ENCODE measurements at places on chromosomes 6 and 20. TPM values are rescaled to one million over a fixed set of nuclear protein-coding genes. Genes with fewer than 3 reads are reported as not detected.

DNA sequence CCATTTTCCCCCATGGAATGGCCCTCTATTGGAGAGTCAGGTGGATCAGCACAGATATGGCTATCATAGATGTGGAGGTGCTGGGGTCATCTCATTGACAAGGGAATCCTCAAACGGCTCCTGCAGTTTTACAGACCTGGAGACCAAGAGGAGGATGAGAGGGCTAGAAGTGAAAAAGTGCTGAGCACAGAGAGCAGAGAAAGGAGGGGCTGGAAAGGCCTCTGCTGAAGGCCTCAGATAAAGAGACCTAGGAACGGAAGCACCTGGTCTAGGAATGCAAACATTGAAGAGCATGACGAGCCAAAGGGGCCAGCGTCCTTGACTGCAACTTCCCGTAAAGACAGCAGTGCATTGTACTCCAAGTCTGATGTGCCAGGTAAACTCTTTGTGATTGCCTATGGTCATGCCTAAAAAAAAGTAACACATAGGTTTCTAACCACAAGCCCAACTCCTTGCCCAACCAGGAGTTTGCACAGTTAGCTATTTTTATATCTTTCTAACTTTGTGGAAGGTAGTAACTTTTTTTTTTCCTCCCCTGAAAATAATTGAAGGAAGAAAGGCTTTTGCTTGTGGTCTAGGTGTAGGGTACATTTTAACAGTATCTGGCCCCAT, 15.2 kb downstream of the RSPH4A start:
- no peak overlapping the region for H3K4me3 ChIP-seq
- H3K27ac ChIP-seq = peak overlapping the region; percentile 40
- no peaks in the 10 kb centered on the region for H3K36me3 ChIP-seq
- no peaks in the 10 kb centered on the region for H3K27me3 ChIP-seq

Gene SMIM28
- not detected for total RNA-seq

DNA sequence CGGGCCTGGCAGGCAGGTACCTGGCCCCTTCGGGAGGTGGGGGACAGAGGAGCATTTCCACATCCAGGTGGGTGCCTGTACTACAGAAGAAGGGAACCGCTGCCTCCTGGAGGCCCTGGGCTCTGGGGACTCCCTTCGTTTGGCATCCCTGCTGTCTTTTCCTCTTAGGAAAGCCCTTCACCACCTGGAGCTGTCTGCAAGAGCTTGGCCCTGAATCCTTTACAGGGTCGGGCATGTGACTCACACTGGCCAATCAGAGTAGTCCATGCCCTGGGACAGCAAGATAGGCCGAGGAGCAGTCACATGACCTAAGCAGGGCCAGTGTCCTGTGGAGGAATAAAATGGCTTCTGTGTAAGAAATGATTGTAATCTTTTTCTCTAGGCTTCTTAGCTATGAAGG, 224.9 kb downstream of the ANKRD60 start:
- H3K36me3 ChIP-seq = no peaks in the 10 kb centered on the region
- H3K27me3 ChIP-seq = no peaks in the 10 kb centered on the region
- DNase-seq = no peak
- H3K4me1 ChIP-seq = peaks cover 33% of the 10 kb centered on the region

DNA sequence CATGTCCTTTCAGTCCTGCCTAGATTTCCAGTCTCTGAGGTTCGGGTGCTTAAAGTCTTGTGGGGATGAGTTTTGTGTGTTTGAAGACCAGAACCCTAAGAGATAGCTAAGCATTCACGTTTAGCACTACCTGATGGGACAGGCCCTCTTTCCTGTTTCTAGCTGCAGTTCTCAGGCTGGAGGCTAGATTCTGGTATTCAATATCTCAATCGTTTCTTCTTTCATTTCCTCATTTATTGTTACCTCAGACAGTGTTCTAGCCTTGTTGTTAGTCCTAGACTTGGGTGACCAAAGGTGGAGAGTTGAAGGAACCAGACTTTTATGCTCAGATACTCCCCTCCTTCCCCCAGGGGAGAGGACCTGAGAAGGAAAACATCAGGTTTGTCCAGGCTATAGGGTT, 16.8 kb downstream of the CEP250 start:
- no peak overlapping the region for H3K4me3 ChIP-seq
- DNase-seq = no peak
- no peak overlapping the region for H3K27ac ChIP-seq

Gene SLC13A3
- 3.4 TPM for total RNA-seq

Gene TCP11
- not detected for total RNA-seq

Gene FGD2
- 10.1 TPM for total RNA-seq

DNA sequence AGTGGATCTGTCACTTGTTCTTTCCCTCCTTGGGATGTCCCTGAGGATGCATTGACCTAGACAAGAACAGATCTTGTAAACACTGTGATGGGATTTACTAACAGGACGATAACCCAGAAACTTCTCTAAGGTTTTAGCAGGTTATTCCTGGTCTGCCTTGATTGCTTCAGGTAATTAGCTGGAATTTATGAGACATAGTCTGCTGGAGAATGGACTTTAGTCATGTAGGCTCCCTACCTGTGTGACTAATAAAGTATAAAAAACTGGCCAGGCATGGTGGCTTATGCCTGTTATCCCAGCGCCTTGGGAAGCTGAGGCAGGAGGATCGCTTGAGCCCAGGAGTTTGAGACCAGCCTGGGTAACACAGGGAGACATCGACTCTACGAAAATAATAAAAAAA, 96.1 kb downstream of the PAK5 start:
- no peak overlapping the region for H3K4me3 ChIP-seq
- DNase-seq = no peak
- H3K27ac ChIP-seq = no peak overlapping the region
- no peaks in the 10 kb centered on the region for H3K4me1 ChIP-seq

DNA sequence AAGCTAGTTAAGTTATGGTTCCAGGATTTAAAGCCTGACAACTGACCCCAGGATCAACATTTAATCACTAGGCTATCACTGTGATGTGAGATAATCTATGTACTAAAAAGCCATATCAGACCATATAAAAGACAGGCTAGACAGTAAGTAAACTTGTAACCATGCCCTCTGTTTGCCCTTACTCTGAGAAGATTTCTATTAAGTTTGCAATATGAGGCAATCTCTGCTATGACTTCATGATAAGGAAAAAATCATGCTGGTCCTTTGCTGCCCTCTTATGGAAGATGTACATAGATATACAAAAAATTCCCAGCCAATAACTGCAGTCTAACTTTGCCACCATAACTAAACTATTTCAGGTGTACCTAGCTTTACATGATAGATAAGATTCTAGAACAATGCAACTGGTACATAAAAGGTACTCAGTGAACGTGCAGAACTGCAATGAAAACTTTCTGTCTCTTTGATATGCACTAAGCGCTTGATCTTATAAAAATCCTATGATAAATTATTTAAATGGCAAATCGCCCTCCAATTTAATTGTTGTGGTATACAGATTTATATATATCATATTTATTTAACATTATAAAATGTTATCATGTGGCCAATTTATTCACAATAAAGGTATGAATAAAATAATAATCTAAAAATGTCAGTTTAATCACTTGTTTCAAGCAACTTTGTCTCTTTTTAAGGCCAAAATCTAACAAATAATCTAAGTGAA, 70.5 kb downstream of the FAM217A start:
- DNase-seq = peak; percentile 31
- H3K4me1 ChIP-seq = peaks cover 13% of the 10 kb centered on the region
- no peak overlapping the region for H3K4me3 ChIP-seq
- H3K27me3 ChIP-seq = no peaks in the 10 kb centered on the region
- H3K36me3 ChIP-seq = no peaks in the 10 kb centered on the region

Gene CLPSL2
- not detected for total RNA-seq

GRCh38 chr20:32641464-32641863, 32.3 kb downstream of the C20orf203 start:
- H3K27me3 ChIP-seq = no peaks in the 10 kb centered on the region
- no peak overlapping the region for H3K4me3 ChIP-seq

DNA sequence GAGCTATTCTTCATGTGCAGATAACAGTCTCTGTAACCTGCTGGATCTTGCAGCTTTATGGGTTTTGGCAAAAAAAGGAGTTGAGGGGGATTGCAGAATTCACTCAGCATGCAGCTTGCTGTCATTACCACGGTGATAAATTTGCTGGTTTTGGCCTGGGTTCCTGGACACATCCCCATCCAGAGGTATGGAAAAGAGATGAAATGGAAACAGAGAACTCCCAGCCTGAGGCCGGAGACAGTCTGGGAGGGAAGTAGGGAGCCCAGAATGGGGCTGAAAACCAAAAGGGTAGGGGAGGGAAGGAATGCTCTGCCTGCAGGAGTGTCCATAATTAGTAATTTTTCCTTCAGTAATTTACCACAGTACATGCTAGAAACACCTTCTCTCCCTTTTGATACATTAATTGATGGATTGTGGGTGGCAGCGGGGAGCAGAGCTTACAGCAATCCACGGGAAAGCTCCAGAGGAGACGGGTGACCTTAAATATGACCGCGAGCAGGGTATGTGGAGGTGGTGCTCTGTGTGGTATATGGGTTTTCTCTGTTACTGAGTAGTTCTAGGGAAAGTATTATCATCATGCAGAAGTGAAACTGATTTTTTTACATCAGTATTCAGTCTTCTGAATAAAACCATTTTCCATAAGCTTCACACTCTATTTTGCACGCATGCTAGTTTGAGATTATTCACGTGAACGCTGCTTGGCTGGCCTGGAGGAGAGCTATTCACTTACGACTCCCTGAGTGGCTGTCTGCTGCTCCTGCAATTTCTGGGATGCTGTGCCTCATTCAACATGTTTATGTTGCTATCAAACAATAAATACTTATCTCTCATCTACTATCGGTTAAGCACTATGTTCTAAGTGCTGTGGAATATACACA, 66.3 kb upstream of the KCNK16 start:
- no peaks in the 10 kb centered on the region for H3K4me1 ChIP-seq
- H3K36me3 ChIP-seq = no peaks in the 10 kb centered on the region
- no peaks in the 10 kb centered on the region for H3K27me3 ChIP-seq
- no peak for DNase-seq
- H3K4me3 ChIP-seq = no peak overlapping the region

- H3K4me3 ChIP-seq = peak overlapping the region; percentile 93
- peak overlapping the region; percentile 87 for H3K27ac ChIP-seq
- H3K27me3 ChIP-seq = no peaks in the 10 kb centered on the region
- H3K4me1 ChIP-seq = peaks cover 29% of the 10 kb centered on the region
- peaks cover 3% of the 10 kb centered on the region for H3K36me3 ChIP-seq
- no peak for DNase-seq
These were observed 508 bp downstream of the NOP56 start for GRCh38 chr20:2652724-2653555.

GRCh38 chr6:39428816-39429215, 106.3 kb upstream of the KCNK16 start:
- no peaks in the 10 kb centered on the region for H3K4me1 ChIP-seq
- no peaks in the 10 kb centered on the region for H3K36me3 ChIP-seq
- H3K27me3 ChIP-seq = no peaks in the 10 kb centered on the region

GRCh38 chr6:16816891-16817290, 55.6 kb upstream of the ATXN1 start:
- no peak for DNase-seq
- peaks cover 18% of the 10 kb centered on the region for H3K4me1 ChIP-seq
- no peaks in the 10 kb centered on the region for H3K36me3 ChIP-seq
- H3K27me3 ChIP-seq = no peaks in the 10 kb centered on the region
- H3K27ac ChIP-seq = no peak overlapping the region

- H3K4me1 ChIP-seq = no peaks in the 10 kb centered on the region
- no peak overlapping the region for H3K4me3 ChIP-seq
- no peak for DNase-seq
- H3K27me3 ChIP-seq = no peaks in the 10 kb centered on the region
These were observed 205.4 kb downstream of the TPBG start for GRCh38 chr6:82569022-82569421.

GRCh38 chr6:11491596-11492463, 45.7 kb upstream of the TMEM170B start:
- no peaks in the 10 kb centered on the region for H3K27me3 ChIP-seq
- no peak for DNase-seq
- no peaks in the 10 kb centered on the region for H3K36me3 ChIP-seq
- no peaks in the 10 kb centered on the region for H3K4me1 ChIP-seq

DNA sequence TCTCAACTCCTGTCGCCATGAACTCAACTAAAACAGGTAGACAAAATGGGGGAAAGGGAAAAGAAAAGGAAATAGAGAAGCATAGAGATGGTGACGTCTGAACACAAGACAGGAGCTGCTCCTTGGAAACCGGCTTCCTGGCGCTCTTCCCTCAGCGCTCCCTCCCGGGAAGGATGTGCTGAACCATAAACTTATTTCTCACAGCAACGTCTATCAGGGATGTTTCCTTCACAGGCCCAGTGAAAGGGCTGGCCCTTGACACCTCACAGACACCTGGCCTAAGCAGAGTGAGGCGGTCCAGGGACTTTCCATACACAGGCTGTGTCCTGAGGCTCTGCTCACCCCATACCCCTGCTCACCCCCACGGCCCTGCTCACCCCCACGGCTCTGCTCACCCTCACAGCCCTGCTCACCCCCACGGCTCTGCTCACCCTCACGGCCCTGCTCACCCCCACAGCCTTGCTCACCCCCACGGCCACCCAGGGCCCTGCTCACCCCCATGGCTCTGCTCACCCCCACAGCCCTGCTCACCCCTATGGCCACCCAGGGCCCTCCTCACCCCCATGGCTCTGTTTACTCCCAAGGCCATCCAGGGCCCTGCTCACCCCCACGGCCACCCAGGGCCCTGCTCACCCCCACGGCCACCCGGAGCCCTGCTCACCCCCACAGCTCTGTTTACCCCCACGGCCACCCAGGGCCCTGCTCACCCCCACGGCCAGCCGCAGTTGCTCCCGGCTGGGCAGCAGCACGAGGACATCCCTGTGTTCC, 653 bp downstream of the FRMD1 start:
- no peaks in the 10 kb centered on the region for H3K36me3 ChIP-seq
- H3K4me1 ChIP-seq = no peaks in the 10 kb centered on the region
- H3K4me3 ChIP-seq = no peak overlapping the region

DNA sequence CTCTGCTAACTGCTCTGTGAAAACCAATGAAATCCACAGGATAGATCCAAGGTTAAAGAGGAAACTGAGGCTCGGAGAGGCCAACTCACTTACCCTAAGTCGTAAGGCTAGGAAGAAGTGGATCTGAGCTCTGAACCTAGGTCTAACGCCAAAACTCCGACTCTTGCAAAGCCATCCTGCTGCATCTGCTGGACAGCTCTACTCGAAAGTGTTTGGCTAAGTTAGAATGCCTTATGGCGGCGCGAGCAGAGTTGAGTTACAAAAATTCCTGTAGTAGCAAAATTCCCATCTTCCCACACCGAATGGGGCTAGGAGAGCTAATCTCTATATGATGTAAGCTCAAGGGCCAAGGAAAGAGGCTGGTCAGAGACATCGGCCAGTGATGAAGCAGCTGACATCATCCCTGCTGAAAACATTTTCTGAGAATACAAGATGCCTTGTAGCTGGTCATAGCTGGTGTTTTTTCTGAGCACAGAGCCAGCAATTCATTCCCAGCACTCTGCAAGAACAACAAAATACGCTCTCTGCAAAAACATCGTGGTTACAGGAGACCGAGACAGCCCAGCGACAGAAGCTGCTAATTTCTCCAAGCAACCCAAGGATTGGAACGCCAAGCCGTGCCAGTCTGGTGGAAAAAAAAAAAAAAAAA, 1.8 kb downstream of the SPATA2 start:
- no peaks in the 10 kb centered on the region for H3K27me3 ChIP-seq
- no peaks in the 10 kb centered on the region for H3K36me3 ChIP-seq
- H3K4me1 ChIP-seq = peaks cover 58% of the 10 kb centered on the region
- no peak overlapping the region for H3K27ac ChIP-seq
- DNase-seq = no peak

Gene PIGT
- total RNA-seq = 50.3 TPM
